SHP77 (cell line): ENCODE measurements at places on chromosomes 13 and 19.

DNA sequence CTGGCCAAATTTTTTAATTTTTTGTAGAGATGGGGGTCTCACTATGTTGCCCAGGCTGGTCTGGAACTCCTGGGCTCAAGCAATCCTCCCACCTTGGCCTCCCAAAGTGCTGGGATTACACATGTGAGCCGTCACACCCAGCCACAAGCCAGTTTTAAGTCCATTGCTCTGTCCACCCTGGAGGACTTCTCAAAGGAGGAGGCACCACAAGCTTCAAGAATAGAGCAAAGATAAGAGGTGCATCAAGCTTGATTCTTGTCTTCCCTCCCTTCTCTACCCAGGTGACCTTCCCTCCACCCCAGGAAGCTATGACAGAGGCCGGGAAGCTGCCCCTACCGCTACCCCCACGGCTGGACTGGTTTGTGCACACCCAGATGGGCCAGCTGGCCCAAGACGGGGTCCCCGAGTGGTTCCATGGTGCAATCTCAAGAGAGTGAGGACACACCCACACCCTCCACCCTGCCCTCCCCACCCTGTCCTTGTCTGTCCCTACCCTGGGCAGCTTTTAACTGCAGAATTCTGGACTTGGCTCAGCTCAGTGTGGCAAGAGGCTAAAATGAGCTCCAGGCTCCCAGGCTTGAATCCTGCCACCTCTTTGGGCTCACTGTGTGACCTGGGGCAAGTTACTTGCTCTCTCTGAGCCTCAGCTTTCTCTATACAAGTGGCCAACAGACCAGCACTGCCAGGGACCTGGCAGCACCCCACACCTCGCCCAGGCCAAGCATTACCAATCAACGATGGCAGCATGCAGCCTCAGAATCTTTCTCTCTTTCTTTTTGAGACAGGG lies 5.2 kb downstream of the HSH2D start:
- no peak for DNase-seq

GRCh38 chr19:7977021-7977722 lies 28.3 kb downstream of the ELAVL1 start:
- no peak for DNase-seq

DNA sequence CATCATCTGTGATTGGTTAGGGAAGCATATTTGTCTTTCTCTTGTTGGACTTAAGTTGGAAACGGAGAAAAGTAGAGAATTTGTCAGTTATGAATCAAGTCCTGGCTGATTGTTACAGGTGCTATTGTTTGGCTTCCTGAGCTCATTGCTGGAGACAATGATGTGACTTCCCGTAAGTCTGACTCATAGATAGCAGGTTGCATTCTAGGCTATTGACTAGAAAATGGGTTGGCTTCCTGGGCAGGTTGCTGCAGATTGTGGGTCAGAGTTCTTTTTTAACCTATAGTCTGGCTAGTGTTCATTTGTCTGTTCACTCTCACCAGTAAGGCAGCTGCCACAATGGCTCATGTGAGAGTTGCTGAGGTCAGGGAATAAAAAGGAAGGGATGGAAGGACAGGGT lies 101.5 kb downstream of the CCNA1 start:
- peak; percentile 76 for DNase-seq

DNA sequence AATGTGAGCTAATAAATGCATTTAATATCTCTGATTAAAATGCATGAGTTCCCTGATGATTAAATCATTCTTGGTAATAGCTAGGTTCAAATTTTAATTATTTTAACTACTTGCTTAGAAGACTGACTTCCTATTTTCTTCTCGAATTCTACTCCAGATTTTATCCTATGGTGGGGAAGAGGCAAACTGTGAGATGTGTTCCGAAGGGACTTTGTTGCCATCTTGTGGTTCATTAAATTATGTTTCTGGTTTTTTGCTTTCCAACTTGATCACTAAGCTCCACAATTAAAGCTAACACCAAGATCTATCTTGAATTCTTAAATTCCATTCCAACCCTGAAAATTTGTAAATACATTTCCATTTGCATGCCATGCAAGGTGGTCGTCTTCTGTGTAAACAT lies 538.4 kb upstream of the PCDH20 start:
- DNase-seq: peak; percentile 27

GRCh38 chr13:23608701-23609413 lies 38.6 kb downstream of the TNFRSF19 start:
- peak; percentile 88 for DNase-seq

DNA sequence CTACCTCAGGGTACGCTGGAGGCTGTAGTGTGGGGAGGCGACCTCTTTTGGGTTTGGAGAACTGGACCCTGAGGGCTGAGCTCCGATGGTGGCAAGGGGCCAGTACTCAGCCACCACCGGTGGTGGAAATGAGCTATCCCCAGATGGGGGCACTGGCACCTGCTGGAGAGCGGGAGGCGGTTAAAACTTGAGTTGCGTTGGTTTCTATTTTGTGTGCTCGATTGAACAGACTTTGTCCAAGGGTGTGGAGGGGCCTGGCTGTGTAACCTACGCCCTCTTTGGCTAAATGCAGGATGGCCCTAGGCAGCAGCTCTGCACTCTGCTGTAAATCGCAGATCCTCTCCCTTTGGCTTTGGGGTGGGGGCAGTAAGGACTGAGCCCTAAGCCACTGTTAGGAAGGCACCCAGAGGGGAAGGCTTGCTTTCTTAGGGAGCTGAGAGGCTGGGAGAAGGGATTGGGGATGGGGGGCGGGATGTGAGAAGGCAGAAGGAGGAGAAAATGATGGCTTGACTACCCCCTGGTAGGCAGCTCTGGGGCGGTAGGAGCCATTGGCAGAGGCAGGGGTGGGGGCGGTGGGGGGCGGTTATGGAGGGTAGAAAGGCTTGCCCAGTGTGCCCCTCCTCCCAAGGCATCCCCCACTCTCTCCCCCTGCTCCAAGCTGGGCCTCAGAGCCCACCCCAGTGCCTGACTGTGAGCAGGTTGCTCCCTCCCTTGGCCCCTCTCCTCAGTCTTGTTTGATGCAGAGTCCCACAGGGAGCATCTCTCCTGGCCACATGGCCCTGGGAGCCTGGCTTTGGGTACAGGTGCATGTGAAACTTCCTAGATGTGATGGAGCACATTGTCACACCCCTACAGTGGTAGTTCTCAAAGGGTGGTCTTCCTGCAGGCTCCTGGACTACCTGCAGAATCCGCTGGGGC lies 5.0 kb downstream of the VSTM2B start:
- DNase-seq: no peak

DNA sequence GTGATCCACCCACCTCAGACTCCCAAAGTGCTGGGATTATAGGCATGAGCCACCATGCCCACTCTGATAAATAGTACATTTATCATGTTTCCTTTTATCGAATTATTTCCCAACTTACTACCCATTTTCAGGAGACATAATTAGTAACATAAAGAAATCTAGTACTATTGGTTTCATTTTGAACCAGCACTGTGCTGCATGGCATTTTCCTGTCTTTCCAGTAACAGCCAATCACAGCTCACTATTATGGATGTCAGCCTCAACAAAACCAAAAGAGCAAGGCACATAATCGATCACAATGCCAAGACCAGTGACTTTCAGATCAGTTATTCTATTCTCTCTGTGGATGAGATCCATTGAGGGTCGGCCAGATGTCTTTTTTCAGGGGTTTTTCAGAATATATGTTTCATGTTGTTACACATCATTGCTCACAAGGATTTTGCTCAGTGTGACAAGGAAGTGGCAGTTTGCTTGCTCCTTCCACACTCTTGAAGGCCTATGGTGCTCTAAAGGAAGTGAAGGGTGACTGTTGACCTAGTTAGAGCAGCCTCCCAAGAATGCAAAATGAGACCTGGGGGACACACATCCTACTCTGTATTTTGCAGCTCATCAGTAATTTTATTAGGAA lies 233.4 kb downstream of the KCNRG start:
- DNase-seq: no peak
